ENCODE measurements at places on chromosomes 4 and X.

- DNase-seq: no peak
Observed at GRCh38 chrX:66016905-66017658, 22.8 kb downstream of the VSIG4 start.

DNA sequence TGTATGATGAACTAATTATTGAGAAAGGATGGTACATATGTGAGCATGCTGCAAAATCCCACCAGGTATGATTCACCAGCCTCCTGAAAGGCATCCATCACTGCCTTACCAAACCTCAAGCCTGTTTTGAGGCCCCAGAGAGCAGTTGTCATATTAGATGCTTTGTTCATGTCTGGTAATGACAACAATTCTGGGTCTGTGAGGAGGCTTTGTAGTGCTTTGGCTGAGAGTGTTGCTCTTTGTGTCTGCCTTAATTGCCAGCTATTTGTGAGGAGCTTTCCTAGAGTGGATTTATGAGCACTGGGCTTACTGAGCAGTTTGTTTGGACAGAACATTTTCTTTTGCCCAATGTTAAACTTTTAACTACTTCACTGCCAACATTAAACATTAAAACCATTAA is 69.2 kb downstream of the HEPH start:
- DNase-seq: no peak

DNA sequence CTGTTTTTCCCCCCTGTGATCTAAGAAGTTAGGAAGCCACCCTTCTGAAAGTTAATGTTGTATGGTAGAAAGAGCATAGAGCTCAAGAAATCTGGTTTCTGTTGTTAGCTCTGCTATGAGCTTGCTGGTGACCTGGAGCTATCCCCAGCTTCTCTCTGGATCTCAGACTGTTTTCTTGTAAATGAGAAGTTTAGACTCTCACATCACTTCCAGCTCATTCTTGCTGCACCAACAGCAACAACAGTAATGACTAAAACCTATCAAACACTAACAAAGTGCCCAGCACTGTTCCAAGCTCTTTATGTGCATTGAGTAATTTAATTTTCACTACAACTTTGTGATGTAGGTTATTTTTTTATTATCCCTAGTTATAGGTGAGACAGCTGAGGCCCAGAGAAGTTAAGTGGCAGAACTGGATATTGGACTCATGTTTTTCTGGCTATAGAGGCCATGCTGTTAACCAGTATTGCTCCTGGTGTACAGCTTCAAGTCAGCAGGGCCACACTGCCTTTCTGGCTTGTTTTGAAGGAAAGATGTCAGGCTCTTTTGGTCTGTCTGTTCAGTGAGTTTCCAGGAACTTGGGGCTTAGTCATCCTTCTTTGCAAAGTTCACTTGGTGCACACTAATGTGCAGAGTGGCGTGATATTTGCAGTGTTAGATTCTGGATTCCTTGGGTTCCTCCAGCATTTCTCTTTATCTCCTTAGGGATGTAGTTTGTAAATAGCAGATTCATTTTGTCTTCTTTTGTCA is 27.8 kb upstream of the TMEM164 start:
- DNase-seq: no peak

GRCh38 chrX:6184900-6185515 is 43.7 kb downstream of the NLGN4X start:
- no peak for DNase-seq

DNA sequence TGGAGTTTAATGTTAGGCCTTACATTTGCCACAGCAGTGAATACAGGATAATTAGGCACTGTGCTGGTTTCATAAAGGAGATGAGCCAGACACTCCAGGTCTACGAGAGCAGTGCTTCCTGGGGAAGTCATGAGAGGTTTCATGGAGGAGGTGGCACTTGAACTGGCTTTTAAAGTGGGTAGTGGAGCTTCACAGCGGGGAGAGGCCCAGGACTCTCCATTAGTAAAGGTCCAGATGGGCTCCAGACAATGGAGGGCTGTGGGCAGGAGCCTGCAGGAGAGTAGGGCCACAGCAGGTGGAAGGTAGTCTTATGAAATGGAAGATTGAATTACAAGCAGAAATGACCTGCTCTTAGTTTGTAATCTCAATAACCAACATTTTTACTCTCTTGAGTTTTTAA is 29.0 kb downstream of the CLDN22 start:
- DNase-seq: no peak

DNA sequence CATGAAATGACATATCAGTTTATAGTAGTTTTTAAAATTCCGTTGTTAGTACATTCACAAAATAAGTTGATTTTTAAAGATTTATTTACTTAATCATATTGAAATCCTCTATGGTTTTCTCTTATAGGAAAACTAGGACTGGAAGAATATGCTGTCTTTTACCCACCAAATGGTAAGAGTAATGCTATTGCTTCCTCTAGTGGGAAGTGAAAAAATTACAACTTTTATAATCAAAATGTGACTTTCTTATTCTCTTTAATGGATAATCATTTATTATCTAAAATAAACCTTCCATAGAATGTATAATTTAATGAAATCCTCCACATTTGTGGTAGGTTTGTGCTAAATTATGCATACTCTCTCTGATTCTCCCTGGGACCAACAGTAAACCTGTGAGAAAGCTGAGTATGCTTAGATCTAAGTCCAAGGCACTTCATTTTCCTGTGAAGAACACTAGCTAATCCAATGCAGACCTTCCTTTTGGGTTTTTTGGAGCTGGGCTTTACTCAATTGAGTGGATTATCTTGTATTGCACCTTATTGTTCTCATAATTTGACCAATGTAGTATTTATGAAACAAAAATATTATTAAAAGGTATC is 136.2 kb downstream of the TBC1D19 start:
- no peak for DNase-seq

- DNase-seq: peak; percentile 55
Observed at GRCh38 chrX:153527208-153527607, 9.8 kb downstream of the ATP2B3 start.
